ENCODE measurements at places on chromosomes 1 and 21.

- no peak for DNase-seq
These were observed 1.7 kb upstream of the PKP1 start for GRCh38 chr1:201281573-201281972.

GRCh38 chr1:53334781-53335180, 6.9 kb upstream of the LRP8 start:
- no peak for DNase-seq

DNA sequence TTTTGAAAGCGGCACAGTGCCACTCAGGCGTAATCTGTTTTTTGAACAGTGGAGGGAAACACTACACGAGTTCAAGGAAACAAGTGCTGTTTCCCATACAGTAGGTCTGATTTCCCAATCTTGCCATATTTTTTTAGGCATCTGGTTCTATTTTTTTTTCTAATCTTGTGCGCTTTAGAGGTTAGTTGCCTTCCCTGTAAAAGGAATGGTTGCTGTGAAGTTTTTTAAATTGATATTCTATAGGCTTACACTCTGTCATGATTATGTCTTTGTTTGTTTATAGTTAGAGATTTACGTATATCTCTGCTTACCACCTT, 1.2 kb downstream of the NASP start:
- no peak for DNase-seq

DNA sequence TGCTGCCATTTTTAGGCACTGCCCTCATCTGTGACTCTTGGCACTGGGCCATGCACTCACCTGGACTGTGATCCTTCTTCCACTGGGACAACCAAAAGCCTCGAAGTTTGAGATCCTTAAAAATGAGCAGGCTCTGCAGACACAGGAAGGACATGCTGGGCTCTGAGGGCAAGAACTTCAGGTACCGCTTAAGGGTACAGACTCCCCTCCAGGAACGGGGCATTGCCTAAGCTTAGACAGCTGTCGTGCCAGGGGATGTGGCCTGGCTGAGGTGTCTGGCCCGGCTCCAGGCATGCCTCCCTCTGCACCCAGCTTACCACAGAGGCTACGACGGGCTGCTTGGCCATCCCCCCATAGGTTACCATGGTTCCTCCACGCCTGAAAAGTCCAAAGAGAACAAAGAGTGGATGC, 14.2 kb upstream of the SRSF4 start:
- no peak for DNase-seq

DNA sequence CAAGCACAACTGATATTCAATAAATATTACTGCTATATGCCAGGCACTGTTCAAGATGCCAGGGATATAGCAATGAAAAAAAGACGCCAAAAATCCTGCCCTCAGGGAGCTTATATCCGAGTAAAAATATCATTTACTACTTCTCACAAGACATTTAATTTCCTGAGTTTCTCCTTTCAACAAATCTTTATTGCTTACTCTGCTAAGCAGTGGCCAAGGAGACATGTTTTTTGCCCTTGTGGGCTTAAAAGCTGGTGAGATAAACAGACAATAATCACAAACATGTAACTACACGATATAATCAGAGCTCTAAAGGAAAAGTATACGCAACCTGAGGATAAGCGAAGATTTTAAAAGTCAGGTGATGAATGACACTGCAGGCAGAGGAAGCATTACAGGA, 19.5 kb downstream of the TGFBR3 start:
- no peak for DNase-seq

- DNase-seq, result no peak
These were observed 26.3 kb downstream of the AGRN start for GRCh38 chr1:1046243-1046642.

DNA sequence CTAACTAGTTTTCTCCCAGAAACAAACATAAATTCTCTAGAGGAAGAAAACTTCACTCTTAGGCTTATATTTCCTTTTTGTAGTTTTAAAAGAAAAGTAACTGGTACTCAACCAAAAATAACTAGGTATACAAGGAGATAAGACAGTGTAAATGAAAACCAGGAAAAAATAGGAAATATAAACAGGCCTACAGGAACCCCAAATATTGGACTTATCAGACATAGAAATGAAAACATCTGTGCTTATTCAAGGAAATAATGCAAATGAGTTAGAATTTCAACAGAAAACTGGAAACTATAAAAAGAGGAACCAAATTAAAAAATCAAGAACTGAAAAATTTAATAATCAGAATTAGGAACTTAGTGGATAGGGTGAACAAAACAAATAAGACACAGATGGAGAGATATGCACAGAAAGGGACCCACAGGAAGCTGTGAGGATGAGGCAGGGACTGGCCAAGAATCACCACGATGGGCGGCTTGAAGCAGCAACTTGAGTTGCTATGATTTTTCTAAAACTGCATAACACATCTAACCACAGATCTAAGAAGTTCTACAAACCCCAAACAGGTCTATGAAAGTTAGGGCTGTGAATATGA, 67.5 kb upstream of the ACTRT2 start:
- DNase-seq, result no peak

DNA sequence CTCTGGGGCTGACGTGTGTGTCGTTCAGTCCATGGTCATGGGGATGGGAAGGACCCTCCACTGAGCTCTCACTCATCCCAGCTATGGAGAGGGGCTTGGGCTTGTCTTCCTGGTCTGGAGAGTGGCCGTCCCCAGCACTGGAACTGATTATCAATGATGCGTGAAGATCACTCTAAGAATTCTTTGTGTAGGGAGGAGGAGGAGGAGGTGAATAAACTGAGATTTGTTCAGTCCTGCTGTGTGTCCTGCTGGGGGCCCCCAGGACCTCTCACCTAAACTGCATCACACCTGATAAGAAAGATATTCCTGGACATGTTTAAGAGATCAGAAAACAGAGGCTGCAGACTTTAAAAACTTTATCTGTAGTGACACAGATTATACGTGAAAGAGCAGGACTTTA, 21.2 kb downstream of the RHOU start:
- no peak for DNase-seq

- no peak for DNase-seq
These were observed 1.4 kb downstream of the NCAM2 start for GRCh38 chr21:20999659-21000058.

GRCh38 chr1:35030338-35030737, 1.4 kb downstream of the ZMYM6 start:
- DNase-seq, result no peak

DNA sequence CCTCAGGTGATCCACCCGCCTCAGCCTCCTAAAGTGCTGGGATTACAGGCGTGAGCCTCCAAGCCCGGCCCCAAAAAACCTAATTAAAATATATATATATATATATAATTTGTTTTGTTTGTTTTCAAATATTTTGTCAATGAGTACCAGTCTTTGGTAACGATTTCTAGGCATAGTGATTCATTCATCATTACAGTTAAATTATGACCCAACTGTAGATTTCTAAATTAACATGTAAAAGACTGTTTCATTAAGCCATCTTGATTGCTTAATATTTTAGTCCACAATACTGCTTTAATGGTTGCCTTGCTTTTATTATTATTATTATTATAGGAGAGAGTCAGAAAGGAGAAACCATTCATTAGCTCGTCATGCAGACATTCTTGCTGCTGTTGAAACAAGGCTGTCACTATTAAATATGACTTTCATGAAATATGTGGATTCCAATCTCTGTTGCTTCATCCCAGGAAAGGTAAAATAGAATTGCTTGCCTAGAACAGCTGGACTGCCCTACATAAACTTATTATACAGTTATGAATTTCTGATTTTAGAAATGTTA, 19.9 kb downstream of the FBXO28 start:
- DNase-seq, result no peak

DNA sequence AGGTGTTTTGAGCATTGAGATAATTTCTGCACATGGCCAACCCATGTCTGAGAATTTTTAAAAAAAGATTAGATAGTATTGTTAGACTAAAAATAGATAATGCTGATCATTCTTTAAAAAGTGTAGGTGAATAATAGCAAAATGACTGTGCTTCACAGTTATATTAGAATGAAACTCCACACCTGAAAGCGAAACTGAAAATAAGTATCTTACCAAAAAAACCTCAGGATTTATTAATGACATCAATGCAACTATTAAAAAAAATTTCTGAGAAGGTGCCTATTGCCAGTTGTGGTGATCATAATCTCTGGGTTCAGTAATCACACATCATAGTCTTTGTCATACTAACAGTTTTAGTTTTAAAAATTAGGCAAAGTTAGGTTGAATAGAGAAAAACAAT, 36.5 kb downstream of the PLA2G4A start:
- no peak for DNase-seq

- no peak for DNase-seq
These were observed 6.3 kb upstream of the VSIG8 start for GRCh38 chr1:159868766-159869165.

GRCh38 chr21:27673581-27673980, 706.7 kb upstream of the ADAMTS5 start:
- DNase-seq, result no peak

GRCh38 chr1:230011333-230012092, 55.5 kb upstream of the GALNT2 start:
- no peak for DNase-seq

DNA sequence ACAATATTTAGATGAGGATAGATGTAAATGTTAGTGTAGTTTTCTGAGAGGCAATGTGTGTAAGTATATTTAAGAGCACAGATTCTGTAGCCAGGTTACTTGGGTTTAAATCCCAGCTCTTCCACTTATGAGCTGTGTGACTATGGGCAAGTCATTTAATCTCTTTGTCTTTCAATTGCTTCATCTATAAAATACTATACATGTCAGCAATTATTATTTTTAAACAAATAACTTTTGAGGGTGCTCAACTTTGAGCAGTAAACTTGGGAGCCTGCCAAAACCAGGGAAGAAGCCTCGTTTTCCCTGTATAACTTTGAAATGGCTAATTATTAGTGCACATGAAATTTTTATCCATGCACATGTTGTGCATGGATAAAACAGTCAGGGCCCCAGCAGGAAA, 222.8 kb downstream of the FOXD2 start:
- DNase-seq, result no peak

- no peak for DNase-seq
These were observed 462.7 kb upstream of the CXADR start for GRCh38 chr21:17050156-17050555.

DNA sequence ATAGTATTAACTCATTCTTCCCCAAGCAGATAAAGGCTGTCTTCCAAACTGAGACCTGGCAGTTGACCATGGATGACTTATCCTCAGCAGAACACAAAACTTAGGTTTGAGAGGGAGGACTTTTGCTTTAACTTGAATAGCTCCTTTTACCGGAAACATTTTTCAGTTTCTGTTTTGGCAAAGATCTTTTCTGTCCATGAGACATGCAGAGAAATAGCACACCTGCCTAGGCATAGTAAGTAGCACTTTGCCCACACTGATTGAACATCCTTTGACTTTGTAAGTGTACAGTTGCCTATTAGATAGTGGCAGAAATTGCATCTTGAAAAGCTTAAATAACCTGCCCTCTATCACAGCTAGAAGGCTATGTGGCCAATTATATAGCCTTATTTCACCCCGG, 1962.5 kb downstream of the MRPL39 start:
- DNase-seq, result no peak

DNA sequence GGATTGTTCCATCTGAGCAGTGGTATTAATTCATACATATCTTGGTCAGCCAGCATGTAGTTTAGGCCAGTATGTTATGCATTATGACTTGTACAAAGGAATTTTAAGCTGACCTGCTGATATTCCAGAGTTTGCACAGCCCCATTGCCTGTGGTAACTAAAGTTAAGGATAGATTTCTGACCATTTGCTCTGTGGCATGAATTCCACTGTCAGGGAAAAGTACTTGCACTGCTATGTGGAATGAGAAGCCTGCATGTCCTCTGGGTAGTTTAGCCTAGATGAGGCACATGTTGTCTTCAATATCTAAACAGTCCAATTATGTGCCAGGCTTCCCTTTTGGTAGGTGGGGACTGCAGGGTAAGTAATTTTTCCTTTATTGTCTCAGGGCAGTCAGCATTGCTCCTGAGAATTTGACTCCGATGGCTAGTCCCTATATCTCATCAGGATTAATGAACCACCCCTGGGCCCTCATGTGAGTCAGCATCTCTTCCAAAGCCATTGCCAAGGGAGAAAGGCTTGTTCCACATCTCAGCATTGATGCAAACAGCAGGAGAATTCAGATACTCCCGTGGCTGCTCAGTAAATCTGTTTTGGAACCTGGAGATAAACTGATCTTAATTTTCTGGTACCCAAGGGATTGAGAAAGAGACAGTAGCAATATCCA, 30.2 kb downstream of the NEK7 start:
- DNase-seq, result no peak

DNA sequence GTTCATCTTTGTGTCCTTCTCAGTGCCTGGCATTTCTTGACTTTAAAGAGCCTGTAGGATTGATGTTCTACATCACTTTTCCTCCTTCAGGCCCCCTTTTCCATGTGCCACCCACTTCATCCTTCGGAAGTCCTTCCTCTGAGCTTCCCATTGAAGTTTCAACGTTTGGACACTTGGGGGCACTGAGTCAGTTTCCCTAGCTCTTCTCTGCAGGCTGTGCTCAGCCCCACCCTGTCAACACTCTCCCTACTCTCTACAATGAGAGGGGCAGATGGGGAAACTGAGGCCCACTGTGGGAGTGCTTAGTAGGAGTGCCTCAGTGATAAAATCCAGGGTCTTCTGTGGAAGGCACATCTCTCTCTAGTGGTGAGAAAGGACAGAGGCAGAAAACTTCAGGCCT, 11.9 kb downstream of the KCNJ10 start:
- no peak for DNase-seq

- DNase-seq, result no peak
These were observed 56.8 kb upstream of the LYST start for GRCh38 chr1:235923466-235924021.

- no peak for DNase-seq
These were observed 175.8 kb downstream of the TNFSF18 start for GRCh38 chr1:172874950-172875349.

DNA sequence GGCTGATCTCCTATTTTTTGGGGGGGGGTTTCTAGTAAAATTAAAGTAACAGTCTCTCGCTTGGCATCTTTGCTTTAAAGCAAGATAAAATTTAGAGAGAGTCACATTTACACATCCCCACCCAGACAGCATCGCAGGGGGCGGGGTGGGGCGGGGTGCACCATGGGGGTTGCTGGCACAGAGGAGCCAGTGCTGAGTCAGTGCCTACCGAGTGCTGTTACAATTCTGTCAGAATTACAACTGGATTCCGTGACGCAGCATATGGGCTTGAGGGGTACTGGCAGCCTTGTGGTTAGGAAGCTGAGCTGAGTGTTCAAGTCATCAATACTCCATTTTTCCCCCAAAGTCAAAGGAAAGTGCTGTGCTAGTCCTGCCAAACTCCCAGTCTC, 175.9 kb downstream of the PRDM16 start:
- no peak for DNase-seq

All from GM04503 (cell line).